Activated CD8-positive, alpha-beta memory T cell treated with anti-CD3 and anti-CD28 coated beads for 24 hours (primary cell): ENCODE measurements at places on chromosomes 11 and 22.

- DNase-seq: no peak
Observed at GRCh38 chr22:30222321-30222720, 24.2 kb downstream of the LIF start.

DNA sequence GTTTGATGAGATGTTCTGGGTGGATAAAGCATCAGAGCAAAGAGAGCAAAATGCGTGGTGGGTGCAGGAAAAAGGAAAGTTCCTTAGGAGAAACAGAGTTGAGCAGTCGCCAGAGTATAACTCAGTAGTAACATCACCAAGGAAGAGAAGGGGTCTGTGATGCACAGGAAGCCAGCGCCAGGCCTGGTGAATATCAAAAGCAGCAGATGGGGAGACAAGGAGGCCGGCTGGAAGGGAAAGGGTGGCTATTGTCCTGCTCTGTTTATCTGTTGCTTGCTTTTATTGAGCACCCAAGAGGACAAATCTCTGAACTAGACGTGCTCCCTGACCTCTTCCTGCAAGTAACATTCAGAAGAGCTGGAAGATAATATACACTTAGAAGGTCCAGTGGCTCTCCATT, 52.7 kb upstream of the GRAMD1B start:
- DNase-seq: no peak

- no peak for DNase-seq
Observed at GRCh38 chr11:3218483-3219280, at the start of gene MRGPRG. TSS of gene MRGPRG (minus strand) at chr11:3218813. CDS start at chr11:3218813, 0 bp downstream.

DNA sequence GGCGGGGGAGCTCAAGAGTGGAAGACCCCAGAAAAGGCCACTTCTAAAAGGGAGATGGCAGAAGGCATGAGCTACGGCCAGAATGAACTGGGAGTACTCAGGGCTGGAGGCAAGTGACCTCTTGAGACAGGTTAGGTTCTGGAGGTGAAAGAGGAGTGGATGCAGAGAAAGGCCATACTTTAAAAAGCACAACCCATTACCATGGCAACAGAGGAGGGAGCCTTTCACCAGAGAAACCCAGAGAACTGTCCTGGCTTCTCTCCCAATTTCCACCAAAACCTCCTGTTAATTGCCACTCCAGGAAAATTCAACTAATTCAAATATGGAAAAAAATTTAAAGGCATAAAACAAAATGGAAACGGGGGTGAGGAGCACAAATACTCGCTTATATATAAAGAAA, 15.8 kb downstream of the A4GALT start:
- no peak for DNase-seq

DNA sequence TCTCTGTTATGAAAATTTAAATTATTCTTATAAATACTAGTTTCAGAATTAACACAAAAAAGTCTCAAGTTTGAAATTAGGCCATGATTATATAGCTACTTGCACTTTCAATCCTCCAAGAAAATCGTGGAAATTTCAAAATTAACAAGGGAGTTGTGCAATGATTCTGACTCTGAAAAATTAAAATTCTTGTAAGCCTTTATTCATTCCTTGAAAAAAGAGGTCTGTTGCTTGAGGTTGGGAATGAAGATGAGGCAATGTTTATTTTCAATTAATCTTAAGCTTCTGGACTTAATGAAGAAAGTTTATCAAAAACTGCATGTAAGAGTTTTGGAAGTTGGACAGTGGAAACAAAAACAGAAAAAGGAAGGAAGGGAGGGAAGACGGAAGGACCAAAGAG, 128.2 kb upstream of the FIBIN start:
- no peak for DNase-seq

GRCh38 chr11:76496174-76496573, 51.4 kb downstream of the EMSY start:
- DNase-seq: no peak

DNA sequence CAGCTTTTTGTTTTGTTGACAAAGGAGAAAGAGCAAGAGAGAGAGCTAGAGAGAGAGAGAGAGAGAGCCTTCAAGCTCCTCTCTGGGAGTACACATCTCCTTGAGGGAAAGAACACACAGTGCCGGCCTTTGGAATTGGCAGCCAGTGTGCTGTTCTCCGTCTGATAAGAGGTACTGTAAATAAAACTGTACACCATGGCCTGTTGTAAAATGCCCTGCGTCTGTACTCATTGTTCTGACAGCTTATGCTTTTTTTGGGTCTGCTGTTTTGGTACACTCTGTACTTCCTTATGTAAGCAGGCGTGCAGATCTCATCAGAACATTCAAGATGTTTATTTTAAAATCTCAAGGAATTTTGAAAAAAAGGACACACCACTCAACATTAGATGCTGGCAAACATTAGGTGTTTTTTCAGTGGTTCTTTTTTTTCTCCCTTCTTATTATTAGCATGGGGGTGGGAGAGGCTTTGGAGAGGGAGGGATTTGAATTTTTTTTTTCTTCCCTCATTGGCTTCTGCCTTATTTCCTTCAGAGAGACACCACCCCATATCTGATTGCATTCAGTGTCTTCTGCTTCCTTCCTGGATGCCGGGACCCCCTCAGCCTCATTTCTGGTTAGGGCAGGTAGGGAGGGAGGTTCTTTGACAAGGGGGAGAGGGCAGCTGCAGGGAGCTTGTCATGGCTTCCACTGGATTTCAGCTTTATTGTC, 116.8 kb upstream of the NNMT start:
- no peak for DNase-seq

DNA sequence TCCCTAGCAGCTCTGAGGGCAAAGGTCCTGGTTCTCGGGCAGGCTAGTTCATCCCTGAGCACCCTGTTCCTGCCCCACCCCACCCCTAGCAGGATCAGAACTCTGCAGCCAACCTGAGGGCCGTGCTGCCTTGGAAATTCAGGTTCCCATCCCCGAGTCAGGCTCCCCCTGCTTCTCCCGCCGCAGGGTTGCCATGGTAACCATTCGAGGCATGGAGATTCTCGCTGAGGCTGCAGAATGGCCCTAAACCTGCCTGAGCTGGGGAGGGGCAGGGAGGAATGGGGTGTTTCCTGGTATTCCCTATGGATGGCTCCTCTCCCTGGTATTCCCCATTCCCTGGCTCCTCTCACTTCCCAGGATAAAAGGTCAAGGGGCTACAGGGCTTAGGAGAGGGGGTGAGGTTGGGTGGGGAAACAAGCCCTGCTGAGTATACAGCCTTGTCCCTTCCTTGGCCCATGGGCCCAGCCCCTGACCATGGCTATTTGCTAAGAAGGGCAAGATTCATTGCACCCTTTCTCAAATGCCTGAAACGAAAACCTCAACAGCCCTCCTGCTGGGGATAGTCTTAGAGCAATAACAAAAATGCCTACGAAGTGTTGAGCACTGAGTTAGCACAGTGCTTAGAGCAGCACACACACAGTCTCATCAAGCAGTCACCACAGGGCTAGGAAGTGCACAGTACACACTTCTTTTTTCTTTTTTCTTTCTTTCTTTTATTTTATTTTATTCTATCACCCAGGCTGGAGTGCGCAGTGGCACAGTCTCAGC, 58.7 kb downstream of the CHST1 start:
- no peak for DNase-seq

GRCh38 chr11:103875855-103876510, 160.5 kb upstream of the DDI1 start:
- no peak for DNase-seq

- no peak for DNase-seq
Observed at GRCh38 chr11:60085909-60086308, 2.6 kb upstream of the MS4A2 start.

DNA sequence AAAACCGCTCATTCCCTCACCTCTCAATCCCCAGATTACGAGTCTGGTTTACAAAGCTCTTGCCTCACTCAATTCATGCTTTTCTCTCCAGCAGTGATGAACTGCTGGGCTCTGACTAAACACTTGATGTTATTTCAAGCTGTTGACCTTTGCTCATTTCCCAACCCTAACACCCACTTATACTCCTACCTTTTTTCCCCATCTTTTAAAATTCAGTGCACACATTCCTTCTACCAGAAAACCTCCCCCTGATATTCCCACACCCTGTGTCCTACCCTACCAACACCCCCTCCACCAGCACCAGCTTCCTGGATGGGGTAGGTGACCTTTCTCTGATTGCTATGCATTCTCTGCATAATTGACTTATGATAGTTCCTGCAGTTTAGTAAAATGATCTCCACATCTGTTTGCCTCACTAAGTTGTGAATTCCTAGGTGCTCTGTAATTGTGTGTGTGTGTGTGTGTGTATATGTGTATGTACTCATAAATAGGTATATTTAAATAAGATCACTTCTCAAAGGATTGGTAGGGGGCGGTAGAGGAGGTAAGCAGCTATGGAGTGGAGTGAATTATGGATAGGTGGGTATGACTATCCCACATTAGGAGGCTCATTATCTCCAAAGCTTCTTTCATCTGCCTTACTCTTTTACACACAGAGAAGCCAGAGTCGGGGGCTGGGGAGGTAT, 842 bp downstream of the HEPACAM start:
- DNase-seq: no peak

- DNase-seq: no peak
Observed at GRCh38 chr11:95363708-95364107, 132.7 kb upstream of the SESN3 start.

DNA sequence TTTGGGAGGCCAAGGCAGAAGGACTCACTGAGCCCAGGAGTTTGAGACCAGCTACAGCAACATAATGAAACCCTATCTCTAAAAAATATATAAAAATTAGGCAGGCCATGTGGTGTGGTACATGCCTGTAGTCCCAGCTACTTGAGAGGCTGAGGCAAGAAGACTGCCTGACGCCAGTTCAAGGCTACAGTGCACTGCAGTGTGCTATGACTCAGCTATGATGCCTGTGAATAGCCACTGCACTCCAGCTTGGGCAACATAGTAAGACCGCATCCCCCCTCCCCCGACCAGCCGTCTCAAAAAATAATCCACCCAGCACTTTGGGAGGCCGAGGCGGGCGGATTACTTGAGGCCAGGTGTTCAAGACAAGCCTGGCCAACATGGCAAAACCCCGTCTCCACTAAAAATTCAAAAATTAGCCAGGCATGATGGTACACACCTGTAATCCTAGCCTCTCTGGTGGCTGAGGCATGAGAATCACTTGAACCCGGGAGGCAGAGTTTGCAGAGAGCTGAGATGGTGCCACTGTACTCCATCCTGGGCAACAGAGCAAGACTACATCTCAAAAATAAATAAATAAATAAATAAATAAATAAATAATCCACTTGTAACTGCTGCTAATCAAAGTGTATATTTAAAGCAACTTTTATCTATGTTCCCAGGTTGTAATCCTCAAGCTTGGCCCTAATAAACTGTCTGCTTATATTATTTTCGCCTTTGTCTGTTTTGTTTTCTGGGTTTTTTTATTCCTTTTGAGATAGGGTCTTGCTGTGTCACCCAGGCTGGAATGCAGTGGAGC, 7.8 kb downstream of the HPS5 start:
- no peak for DNase-seq

DNA sequence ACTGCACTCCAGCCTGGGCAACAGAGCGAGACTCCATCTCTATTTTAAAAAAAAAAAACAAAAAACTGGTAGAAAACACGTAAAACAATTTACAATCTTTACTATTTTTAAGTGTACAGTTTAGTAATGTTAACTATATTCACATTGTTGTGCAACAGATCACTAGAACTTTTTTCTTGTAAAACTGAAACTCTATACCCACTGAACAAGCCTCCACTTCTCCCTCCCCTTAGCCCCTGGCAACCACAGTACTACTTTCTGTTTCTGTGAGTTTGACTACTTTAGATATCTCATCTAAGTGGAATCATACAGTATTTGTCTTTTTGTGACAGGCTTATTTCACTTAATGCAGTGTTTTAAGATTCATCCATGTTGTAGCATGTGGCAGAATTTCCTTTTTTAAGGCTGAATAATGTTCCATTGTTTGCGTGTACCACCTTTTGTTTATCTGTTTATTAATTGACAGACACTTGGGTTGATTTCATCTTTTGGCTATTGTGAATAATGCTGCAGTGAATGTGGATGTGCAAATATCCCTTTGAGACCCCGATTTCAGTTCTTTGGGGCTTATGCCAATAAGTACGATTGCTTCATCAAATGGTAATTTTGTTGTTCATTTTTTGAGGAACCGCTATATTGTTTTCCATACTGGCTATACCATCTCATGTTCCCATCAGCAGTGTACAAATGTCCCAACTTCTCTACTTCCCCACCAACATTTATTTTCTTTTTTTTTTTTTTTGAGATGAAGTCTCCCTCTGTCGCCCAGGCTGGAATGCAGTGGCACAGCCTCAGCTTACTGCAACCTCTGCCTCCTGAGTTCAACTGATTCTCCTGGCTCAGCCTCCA, 11.0 kb downstream of the DDB2 start:
- DNase-seq: no peak

- no peak for DNase-seq
Observed at GRCh38 chr22:30453731-30454510, 17.9 kb downstream of the SEC14L3 start.

GRCh38 chr11:35142481-35143075, 3.6 kb downstream of the CD44 start:
- no peak for DNase-seq

DNA sequence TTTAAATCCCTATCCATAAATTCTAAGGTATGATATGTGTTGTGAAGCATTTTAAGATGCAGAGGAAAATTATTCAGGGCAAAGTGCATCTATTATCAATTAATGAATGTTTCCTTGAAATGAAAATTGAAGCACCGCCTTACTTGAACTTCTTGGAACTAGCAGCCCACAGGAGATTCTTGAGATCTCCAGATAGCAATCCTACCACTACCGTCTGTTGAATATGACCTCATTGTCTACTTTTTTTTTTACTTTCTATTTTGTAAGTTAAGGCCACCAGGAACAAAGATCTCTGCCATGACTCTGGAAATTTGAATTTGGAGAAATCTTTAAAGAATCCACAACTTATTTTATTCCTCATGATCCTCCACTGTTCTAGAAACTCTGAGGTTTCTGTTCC, 808.7 kb downstream of the KCNA4 start:
- no peak for DNase-seq

DNA sequence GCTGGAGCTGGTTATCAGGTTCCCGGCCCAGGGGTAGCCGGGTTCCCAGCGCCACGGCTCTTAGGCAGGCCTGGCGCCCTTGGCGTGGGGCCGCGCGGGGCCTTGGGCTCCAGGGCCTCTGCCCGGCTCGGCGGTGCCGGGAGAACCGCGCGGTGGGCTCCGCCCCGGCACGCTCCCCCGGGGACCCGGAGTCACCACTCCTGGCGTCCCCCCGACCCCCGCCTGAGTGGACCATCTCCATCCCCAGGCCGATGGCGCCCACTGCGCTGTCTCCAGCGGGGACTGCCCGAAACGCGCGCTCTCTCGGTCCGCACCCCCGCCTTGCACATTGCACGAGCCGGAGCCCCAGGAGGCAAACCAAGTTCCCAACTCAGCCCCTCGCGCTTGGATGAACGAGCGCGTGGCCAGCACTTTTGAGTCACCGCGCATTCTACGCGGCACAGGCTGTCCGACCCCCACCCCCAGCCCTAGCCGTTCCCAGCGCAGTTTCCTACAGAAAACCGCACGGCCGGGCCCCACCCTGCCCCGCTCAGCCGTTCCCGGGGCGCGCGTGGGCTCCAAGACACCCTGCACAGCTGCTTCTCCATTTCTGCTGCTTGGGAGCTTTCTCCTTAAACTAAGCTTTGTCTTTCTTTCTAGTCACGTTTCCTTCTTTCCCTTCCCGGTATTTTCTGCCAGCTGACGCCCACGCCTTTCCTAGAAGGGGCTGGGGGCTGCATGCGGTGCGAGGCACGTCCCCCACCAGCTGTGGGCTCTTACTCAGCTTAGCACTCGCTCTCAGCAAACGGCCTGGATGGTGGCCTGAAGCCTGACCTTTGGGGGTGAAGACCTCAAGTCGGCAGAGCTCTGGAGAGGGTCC, 650 bp upstream of the CHID1 start:
- DNase-seq: peak; percentile 86

- no peak for DNase-seq
Observed at GRCh38 chr11:58898106-58898505, 41.2 kb upstream of the GLYATL1 start.

GRCh38 chr11:103183981-103184611, 74.9 kb downstream of the DYNC2H1 start:
- DNase-seq: no peak

- DNase-seq: peak; percentile 86
Observed at GRCh38 chr11:120235024-120235628, 4.8 kb upstream of the POU2F3 start.
